CD14-positive monocyte (primary cell): ENCODE measurements at places on chromosomes 6 and 20. TPM values are rescaled to one million over a fixed set of nuclear protein-coding genes. Genes with fewer than 3 reads are reported as not detected.

DEFB124 gene
- not detected for polyA plus RNA-seq

BFSP1 gene
- not detected for polyA plus RNA-seq

POM121L2 gene
- not detected for polyA plus RNA-seq

DLK2 gene
- not detected for polyA plus RNA-seq

RAET1L gene
- polyA plus RNA-seq, result not detected

SLC12A5 gene
- not detected for polyA plus RNA-seq

TAGAP gene
- 59.1 TPM for polyA plus RNA-seq

TP53TG5 gene
- polyA plus RNA-seq, result not detected

CGA gene
- polyA plus RNA-seq, result not detected in 2 replicates
